ENCODE measurements at places on chromosomes 4 and X.
A peak's percentile ranks its signal among the peaks of the same experiment; 100 is the strongest.

- no peak for DNase-seq
These were observed 623.8 kb upstream of the HTR2C start for GRCh38 chrX:113959912-113960626.

DNA sequence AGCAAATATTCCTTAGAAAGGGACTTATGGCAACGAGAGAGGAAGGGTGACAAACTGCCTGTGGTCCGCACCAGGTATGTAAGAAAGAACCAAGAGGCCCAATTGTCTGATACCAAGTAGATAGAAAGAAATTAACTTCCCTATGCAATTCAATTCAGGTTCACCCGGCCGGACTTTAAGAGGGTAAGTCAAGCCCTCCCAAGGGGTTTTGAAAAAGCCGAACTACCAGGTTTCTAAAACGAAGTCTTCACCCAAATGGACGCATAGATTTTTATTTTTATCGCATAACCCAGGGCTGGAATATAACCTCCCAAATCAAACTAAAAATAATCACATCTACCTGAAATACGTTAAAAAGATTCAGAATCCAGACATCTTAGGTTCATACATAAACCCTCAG is 1.6 kb upstream of the MAB21L2 start:
- no peak for DNase-seq

DNA sequence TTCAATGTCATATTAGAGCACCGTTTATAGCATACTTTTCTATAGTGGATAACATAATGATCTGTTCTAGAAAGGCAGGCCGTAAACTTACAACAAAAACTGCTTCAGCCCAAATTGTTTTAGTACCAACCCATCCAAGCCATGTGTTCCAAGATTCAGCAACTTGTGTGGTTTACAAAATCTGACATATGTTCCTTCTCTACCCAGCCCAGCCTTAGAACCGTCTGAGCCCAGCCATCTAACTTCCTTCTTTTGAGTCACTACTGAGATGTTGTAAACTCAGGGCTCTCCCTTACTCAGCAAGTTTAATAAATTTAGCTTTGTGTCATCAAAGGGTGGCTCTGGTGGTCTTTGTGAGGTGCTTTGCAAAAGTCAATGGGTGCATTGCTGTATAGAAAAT is 32.4 kb upstream of the REPS2 start:
- no peak for DNase-seq

GRCh38 chr4:56666279-56666678 is 14.8 kb downstream of the HOPX start:
- no peak for DNase-seq

GRCh38 chr4:2267320-2267811 is 5.5 kb upstream of the MXD4 start:
- no peak for DNase-seq

DNA sequence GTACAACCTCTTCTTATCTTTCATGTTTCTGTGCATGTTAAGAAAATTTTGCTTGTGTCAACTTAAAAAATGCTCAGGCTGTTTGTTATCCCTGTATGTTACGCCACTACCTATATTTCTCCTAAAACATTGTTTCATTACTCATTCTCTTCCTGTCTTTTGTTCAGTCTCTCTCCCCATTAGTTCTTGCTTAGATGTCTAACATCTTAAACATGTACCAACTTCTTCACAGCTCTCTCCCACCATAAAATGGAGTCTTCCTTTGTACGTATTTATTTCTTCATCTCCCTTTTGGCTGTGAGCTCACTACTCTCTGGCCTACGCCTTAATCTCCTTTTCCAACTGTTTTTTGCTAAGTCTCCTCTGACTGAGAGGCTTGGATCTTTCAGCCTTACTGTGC is 36.4 kb downstream of the PCDH7 start:
- DNase-seq: no peak

DNA sequence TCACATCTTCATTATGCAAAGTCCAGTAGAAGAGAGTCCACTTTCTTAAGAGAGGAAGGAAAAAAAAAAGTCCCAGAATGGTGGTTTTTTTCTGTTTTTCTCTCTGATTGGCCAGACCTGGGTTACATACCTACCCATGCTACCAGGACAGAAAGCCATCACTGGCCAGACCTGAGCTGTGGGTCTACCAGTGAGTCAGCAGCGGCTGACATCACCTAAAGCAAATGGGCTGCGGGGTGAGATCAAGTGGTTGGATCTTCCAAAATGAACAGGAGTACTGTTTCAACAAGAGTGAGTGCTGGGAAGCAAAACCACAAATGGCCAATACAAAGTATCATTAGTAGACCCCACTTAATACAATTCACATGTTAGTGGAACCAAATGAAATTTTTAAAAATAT is 1.6 kb upstream of the NDST3 start:
- DNase-seq: no peak

- DNase-seq: peak; percentile 76
These were observed 177.9 kb downstream of the AFAP1 start for GRCh38 chr4:7761720-7762119.

- no peak for DNase-seq
These were observed 111.3 kb downstream of the ARHGAP10 start for GRCh38 chr4:147843162-147843561.

GRCh38 chr4:138452826-138453225 is 210.7 kb upstream of the SLC7A11 start:
- DNase-seq: no peak

- no peak for DNase-seq
These were observed 7.1 kb upstream of the CNOT6L start for GRCh38 chr4:77826275-77826674.

GRCh38 chr4:48841045-48841827 is 10.3 kb downstream of the OCIAD1 start:
- no peak for DNase-seq

DNA sequence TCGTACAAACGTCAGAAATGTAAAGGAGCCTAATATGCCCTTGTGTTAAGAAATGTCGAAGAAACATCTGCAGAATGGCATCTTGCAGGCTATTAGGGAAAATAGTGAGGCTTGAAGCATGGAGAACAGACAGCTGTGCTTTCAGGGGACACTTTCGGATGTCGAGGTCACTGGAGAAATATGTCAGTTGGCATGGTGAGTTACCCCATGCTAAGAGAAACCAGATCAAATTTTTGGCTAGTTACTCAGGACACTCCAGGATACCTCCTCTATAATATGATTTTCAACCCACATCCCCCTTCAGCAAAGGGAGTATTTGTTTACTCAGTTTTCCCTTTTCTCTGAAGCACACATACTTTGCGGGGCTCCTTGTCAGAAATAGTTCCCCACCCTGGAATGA is 171.4 kb downstream of the GPC3 start:
- DNase-seq: no peak

GRCh38 chrX:131216828-131217227 is 72.3 kb downstream of the IGSF1 start:
- no peak for DNase-seq

- DNase-seq: peak; percentile 35
These were observed 22.0 kb upstream of the SMIM31 start for GRCh38 chr4:164731827-164732474.

- no peak for DNase-seq
These were observed 49.9 kb downstream of the TBC1D9 start for GRCh38 chr4:140706276-140706625.

- DNase-seq: no peak
These were observed 5.4 kb upstream of the DUSP9 start for GRCh38 chrX:153641627-153642026.

- no peak for DNase-seq
These were observed 191.9 kb upstream of the MAB21L2 start for GRCh38 chr4:150389896-150390530.

- peak; percentile 4 for DNase-seq
These were observed 164.4 kb downstream of the QDPR start for GRCh38 chr4:17347445-17347844.

Measured in GM19239 (cell line).